Vagina (tissue), 2 donors: ENCODE measurements at places on chromosomes 16 and 17.

DNA sequence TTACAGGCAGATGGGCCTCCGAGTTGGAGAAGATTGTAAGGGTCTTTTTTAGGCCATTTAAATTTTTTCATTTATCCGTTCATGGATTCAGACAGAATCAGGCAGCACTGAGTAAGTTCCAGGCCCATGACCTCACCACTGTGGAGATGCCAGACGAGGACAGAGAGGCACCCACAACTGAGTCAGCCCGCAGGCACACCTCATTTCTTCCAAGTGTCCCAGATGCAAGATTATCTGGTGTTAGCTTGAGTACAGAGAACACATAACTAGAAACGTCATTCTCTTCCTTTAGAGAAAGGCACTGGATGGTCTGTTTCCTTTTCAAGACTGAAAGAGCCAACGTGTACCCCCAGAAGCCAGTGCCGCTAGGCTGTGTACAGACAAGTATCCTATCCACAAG is 16.9 kb downstream of the CLEC16A start:
- no peak for DNase-seq

- DNase-seq: no peak
Observed at GRCh38 chr16:49419006-49419405, 45.4 kb downstream of the C16orf78 start.

GRCh38 chr16:50856991-50857390 is 115.1 kb downstream of the CYLD start:
- DNase-seq: peak; percentile 18

- no peak for DNase-seq
Observed at GRCh38 chr16:81066681-81067080, 10.4 kb downstream of the C16orf46 start.

DNA sequence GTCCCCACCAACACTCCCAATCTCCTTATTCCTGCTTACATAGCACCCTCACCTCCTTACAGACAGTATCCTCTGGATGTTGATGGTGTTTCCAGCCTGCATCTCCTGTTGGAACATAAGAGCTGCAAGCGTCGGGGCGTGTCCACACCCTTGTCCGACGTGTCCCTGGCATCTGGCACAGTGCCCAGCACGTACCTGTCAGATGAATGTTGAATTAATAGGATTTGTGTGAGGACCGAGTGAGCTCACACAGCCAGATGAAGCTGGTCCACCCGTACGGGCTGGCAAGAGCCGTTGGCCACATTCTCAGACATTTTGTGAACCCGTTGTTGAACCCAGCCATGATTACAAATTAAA is 12.2 kb upstream of the CBX4 start:
- no peak for DNase-seq

- peak; percentile 79 for DNase-seq
Observed at GRCh38 chr17:76130473-76130872, 10.6 kb downstream of the FOXJ1 start.

GRCh38 chr17:7836596-7837407 is 2.8 kb downstream of the KDM6B start:
- DNase-seq: no peak

DNA sequence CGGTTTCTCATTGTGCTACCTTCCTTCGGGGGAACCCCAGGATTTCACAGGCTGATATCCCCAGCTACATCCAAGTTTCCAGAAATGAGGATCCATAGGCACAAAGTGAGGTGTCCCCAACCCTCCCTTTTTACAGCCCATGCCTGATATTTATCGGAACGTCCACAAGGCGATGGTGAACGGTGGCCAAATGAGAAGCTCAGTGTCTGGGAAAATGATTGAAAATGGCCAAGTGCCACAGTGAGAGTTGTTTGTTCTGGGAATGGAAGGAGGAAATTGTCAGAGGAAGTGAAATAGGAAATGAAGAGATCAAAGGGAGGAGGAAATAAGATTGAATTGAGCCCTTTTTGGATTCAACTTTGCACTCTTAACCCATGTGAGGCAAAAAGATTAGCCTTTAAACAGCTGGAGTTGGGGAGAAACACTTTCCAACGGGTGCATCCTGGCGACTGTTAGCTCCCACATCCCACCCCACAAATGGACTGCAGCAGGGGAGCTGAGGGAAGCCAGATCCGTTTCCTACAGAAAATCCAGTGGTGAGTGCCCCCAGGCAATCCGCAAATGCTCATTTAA is 294.4 kb upstream of the IRX5 start:
- no peak for DNase-seq
